ENCODE measurements at places on chromosomes 5 and 9. TPM values are rescaled to one million over a fixed set of nuclear protein-coding genes. Genes with fewer than 3 reads are reported as not detected.

Gene TMCO6
- total RNA-seq = 7.5 TPM

DNA sequence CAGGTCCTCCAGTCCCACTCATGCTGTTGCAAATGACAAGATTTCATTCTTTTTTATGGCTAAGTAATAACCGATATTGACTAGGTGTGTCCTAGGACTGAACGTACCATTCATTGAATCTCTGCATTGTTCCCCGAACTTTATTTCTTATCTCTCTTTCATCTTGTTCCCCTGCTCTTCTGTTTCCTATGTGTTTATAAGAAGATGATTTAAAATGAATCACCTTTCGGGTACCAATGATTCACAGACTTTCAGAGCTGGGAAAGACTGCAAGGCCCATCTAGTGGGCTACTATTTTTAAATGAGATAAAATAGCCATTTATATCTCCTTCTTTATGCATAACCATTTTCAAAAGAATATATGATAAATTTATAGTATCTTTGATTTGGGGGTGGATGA is 133.0 kb downstream of the CDH18 start:
- no peak for DNase-seq

Gene CXXC5
- total RNA-seq = 81.6 TPM

Gene AGXT2
- 2.2 TPM for total RNA-seq

GRCh38 chr9:108885643-108886348 is 23.7 kb downstream of the ACTL7A start:
- peak; percentile 54 for DNase-seq

Gene ZNF366
- 0.96 TPM for total RNA-seq

DNA sequence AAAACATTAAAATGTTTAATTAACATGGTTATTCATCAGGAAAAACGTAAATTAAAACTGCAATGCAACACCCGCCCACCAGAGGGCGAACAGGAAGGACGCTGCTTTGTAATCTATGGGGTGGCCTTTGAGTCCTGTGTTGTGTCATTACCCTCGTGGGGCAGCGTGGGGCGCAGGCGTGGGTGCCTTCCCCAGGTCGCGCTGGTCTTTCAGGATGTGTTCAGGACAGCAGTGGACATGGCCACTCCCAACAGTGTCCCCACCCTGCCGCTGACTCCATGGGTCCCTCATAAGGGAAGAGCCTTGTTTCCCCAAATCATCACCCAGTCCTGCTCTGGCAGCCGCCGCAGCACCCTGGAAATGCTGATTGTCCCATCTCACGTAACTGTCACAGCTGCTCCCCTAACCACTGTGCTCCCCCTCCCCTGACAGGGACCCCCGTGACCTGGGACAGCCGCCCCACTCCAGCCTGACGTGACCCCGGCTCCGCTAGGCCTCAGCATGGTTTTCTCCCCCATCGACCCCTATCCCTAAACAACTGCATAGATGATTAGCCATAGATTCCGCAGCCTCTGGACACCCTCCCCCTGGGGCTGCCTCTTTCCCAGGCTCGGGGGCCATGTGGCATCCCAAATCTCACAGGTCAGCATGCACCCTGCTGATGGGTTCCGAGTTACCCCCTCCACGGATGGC is 36.4 kb downstream of the GLT6D1 start:
- DNase-seq = no peak

Gene MYOT
- total RNA-seq = not detected

DNA sequence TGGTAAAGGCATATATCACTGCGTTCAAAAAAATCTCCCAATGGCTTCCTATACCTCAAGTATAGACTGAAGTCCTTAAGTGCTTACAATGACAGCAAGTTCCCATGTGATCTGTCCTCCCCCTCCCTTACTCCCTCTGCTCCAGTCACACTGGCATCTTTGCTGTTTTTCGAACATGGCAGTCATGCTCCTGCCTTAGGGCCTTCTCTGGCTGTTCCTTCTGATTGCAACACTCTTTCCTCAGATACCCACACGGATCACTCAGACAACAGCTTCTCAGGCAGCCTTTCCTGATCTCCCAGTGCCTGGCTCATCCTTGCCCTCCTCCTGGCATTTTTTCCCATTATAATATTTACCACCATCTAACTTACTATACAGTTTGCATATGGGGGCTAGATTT is 232.8 kb downstream of the ARHGEF28 start:
- DNase-seq = no peak

DNA sequence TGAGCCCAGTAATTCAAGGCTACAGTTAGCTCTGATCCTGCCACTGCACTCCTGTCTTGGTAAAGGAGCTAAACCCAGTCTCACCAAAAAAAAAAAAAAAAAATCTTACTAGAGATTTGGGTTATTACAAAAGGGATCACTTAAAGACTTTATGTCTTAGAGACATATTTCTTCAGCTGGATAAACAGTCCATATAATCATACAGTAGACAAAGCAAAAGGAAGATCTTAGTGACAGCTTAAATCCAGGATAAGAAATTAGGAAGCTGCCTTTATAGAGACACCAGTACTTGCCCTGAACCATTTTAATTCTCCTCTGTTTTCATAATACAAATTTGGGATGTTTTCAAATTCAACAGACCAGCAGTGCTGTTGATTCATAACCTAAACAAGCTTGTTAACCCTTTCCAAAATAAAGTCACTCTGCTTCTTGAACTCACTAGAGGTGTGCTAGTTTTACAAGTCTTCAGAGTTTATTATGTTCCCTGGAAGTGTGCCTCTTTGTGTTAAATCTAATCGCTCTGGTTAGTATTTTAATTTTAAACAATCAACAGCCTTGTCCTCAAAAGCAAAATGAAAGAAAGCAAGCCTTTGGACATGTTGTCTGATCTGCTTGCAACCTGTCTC is 255.5 kb downstream of the ARRDC3 start:
- peak; percentile 62 for DNase-seq

- no peak for DNase-seq
These were observed 475.1 kb downstream of the SPOCK1 start for GRCh38 chr5:137024044-137024443.

DNA sequence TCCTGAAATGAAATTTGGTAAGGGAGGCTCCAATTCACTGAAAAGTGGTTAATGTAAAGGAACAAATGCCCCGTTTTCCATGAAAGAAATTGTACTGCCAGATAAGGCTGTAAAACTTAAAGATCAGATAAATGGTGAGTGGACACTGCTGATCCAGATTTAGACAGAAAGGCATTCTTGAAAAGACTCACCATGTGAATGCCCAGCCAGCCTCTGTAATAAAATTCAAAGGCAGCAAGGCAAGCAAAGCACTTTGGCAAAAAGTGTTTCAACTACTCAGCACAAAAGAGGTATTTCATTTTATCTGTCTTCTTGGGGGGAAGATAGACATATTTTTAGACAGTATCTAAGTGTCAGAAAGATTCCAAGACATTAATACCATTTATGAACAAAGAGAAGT is 133.6 kb downstream of the MLLT3 start:
- peak; percentile 45 for DNase-seq

GRCh38 chr5:3349704-3350565 is 245.7 kb upstream of the IRX1 start:
- DNase-seq = no peak

GRCh38 chr9:88312517-88313103 is 75.6 kb upstream of the SPIN1 start:
- DNase-seq = no peak

DNA sequence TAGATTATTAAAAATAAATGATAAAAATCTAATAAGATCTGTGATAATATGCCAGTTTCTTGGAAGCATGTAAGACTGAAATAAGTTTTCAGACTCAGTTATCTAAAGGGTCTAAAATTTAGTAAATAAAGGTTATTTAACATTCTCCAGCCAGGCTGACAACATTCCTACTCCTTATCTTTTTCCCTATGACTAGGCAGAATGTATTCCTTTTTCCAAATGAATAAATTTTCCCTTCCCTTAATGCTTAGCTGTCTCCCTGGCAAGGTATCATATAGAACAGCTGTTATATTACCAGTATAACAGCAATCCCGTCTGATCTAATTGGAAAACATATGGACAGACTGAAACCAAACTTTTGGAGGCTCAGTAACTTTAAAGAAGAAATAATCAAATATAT is 13.0 kb downstream of the MEGF9 start:
- no peak for DNase-seq

GRCh38 chr9:75658301-75658905 is 232.1 kb upstream of the PCSK5 start:
- DNase-seq = peak; percentile 15

- no peak for DNase-seq
These were observed 29.1 kb downstream of the LMX1B start for GRCh38 chr9:126642839-126643238.

GRCh38 chr5:14948383-14948782 is 76.8 kb upstream of the ANKH start:
- DNase-seq = no peak

Data from umbilical cord (tissue), 2 donors.